ENCODE measurements at places on chromosomes 11 and 22. TPM values are rescaled to one million over a fixed set of nuclear protein-coding genes. Genes with fewer than 3 reads are reported as not detected.

KIF18A gene
- not detected for polyA plus RNA-seq

OR51E2 gene
- 0.25 TPM for polyA plus RNA-seq

B4GALNT4 gene
- 1.7 TPM for polyA plus RNA-seq

HTR3A gene
- 0.07 TPM for polyA plus RNA-seq

FGF4 gene
- not detected for polyA plus RNA-seq

NFAM1 gene
- polyA plus RNA-seq, result 0.44 TPM

ASCL2 gene
- 0.22 TPM for polyA plus RNA-seq

SYCE3 gene
- not detected for polyA plus RNA-seq

A4GALT gene
- 95.0 TPM for polyA plus RNA-seq

NLRP6 gene
- 0.07 TPM for polyA plus RNA-seq

OR51L1 gene
- not detected for polyA plus RNA-seq

CSNK2A3 gene
- not detected for polyA plus RNA-seq

SHISAL1 gene
- 0.37 TPM for polyA plus RNA-seq

Data from heart right ventricle (tissue), 16 donors.